ENCODE measurements at places on chromosomes 16 and 17.

DNA sequence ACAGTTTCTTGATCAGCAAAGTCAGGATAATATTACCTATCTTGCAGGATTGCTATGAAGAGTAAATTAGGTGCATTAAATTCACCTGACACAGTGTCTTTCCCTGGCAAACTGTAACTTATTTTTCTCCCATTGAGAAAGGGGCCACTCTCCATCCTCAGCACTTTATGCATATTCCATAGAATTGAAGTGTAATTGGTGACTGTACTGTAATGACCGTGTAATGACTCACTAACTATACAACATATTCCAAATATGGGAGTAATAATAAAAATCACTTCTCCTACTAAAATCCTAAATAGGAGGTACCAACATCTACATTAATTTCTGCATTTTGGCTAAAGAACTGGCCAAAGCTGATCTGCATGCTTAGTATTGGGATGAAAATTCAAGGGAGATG lies 141.9 kb upstream of the NOG start:
- DNase-seq, result no peak

DNA sequence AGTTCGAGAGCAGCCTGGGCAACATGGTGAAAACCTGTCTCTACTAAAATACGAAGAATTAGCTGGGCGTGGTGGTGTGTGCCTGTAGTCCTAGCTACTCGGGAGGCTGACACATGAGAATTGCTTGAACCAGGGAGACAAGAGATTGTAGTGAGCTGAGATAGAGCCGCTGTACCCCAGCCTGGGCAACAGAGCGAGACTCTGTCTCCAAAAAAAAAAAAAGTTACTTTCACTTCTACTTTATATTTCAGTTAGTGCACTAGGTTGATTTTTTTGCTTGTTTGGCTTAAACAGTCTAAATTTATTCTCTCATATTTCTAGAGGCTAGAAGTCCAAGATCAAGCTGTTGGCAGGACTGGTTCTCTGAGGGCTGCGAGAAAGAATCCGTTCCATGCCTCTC lies 13.4 kb downstream of the CCDC102A start:
- no peak for DNase-seq

- DNase-seq, result no peak
These were observed 8.4 kb upstream of the SHCBP1 start for GRCh38 chr16:46629331-46630219.

DNA sequence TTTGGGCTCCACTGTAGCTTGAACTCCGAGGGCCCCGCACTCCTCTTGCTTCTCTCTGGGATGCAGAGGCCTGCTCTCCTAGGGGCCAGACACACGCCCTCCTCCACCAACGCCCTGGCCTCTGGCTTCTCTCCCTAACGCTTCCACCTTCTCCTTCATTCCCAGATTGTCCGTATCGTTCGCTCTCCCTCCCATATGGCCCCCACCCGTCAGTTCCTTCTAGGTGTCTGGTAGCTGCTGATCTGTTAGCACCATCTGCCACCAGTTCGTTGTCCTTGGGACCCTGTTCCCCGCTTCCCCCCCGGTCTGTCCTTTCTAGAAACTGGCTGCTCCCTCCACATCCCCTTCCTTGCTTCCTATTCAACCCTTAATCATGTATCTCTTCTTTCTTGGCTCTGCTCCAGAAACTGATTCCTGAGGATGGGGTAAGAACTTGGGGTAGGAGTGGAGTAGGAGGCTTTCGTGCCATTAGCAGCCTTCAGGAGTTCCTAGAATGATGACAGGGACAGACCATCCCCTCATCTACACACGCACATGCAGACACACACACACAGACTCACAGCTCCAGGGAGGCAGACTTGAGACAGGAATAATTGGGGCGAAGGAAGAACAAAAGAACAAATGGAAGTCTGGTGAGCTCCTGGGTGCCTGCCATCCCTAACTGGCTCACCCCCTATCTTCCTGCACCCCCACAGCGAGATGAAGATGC lies 4.3 kb downstream of the ATP1B2 start:
- no peak for DNase-seq

GRCh38 chr16:8516471-8516870 lies 73.8 kb downstream of the TMEM114 start:
- DNase-seq, result no peak

DNA sequence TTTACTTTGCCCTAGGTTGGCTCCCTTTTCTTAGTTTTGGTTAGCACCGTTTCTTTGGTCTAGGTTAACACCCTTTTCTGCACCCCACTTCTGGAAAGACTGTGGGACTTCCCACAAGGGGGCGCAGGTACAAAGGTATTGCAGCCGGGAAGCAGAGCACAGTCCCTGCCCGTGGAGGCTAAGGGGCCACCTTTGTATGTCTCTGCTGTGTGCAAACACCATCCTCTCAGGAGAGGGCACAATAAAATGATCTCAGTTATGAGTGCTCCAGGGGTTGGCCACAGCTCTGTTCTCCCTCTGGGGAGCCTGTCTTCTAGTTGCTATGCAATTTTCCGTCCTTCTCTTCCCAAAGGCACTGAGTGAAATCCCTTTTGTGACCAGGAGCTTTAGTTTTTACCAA lies 28.4 kb upstream of the TMC5 start:
- DNase-seq, result peak; percentile 21

DNA sequence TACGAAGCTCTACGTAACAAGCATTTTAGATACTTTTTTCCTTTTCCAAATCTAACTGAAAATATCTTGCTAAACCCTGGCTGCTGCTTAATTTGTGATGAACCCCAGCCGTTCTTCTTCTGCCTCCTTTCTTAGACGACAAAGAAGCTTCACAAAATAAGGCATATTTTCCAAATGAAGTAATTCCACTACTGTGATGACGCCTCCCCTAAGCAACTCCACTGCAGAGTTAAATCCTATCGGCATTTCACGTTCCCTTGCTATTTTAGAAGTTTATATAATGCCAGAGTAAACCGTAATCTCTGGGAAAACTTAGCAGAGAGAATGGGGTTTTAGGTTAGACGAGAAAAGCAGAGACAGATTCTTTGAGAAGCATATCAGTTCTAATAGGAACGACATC lies 683.1 kb upstream of the SALL1 start:
- no peak for DNase-seq

DNA sequence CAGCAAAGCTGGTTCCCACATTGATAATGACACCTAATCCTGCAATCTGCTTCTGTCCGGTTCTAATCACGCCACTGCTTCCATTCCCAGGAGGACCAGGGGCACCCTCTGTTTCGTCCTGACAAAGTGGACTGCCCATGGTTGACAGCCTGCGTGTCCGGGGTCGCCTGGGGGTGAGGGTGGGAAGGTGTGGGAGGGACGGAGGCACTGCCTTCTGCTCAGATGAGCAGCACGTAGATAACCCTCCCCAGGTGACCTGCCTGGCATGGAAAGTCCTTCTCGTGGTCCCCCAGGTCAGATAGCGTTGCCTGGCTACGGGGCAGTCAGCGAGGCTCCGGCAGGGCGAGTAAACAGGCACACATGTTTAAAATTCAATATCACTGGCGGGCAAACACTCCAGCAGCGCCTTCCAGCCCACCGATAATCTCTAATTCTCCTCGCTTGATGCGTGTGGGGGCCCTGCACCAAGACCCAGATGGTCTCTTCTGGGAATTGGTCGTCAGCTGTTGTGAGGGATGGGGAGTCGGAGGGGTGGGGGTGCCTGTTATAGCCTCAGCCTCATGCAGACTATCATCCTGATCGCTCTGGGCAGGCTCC lies 132.2 kb downstream of the RAP1GAP2 start:
- no peak for DNase-seq

- no peak for DNase-seq
These were observed 117.6 kb upstream of the ZNF750 start for GRCh38 chr17:82957469-82957795.

GRCh38 chr16:80711406-80711805 lies 93.0 kb downstream of the CDYL2 start:
- no peak for DNase-seq

- DNase-seq, result no peak
These were observed 2.5 kb downstream of the CES2 start for GRCh38 chr16:66937725-66938337.

- DNase-seq, result no peak
These were observed 156.7 kb downstream of the HAPSTR1 start for GRCh38 chr16:9248162-9248561.

DNA sequence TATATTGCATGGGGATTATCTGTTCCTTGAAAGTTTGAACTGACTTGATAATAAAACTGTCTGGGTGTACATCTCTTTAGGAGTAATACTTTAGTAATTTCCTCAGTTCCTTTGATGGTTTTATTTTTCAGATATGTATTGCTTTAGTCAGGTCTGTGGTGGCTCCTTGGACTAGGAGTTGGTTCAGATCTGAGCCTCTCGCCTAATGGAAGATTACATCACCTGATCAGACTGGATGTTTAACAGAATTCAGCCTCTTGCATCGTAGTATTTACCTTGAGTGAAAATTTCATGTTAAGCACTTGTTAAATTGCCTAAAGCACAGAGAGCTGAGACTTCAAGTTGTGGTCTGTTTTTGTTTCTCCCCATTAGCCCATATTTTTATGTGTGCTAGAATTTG lies 267.3 kb downstream of the MAP2K4 start:
- DNase-seq, result no peak

- no peak for DNase-seq
These were observed 50.7 kb upstream of the RPL38 start for GRCh38 chr17:74152591-74153455.

DNA sequence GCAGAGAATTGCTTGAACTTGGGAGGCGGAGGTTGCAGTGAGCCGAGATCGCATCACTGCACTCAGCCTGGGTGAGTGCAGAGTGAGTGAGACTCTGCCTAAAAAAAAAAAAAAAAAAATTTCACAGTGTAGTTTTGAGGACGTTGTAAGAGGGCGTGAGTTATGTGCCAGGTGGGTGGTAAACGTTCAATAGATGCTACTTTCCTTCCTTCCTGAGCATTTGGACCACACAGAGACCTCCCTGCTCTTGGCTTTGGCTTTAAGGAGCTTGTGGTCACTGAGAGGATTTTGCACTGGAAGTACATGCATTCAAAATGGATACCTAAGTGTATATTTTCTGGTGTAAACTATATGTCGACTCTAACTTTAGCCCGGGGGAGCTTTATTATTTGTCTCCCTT lies 30.5 kb downstream of the SOST start:
- DNase-seq, result no peak

DNA sequence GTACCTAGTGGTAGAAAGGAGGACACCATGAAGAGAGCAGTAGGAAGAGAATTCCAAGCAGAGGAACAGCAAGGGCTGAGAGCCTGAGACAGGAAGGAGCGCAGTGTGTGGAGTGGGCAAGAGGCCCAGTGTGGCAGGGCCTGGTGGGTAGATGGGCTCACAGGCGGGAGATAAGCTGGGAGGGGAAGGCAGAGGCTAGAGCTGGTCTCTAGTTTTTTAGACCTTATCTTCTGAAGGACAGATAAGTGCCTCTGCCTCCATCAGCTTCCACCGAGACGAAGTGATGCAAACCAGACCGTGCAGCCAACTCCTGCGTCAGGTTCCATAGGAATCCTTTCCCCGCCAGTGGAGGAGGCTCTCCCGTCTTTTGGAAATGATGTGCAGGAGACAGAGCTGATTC lies 33.6 kb downstream of the CDH1 start:
- no peak for DNase-seq

DNA sequence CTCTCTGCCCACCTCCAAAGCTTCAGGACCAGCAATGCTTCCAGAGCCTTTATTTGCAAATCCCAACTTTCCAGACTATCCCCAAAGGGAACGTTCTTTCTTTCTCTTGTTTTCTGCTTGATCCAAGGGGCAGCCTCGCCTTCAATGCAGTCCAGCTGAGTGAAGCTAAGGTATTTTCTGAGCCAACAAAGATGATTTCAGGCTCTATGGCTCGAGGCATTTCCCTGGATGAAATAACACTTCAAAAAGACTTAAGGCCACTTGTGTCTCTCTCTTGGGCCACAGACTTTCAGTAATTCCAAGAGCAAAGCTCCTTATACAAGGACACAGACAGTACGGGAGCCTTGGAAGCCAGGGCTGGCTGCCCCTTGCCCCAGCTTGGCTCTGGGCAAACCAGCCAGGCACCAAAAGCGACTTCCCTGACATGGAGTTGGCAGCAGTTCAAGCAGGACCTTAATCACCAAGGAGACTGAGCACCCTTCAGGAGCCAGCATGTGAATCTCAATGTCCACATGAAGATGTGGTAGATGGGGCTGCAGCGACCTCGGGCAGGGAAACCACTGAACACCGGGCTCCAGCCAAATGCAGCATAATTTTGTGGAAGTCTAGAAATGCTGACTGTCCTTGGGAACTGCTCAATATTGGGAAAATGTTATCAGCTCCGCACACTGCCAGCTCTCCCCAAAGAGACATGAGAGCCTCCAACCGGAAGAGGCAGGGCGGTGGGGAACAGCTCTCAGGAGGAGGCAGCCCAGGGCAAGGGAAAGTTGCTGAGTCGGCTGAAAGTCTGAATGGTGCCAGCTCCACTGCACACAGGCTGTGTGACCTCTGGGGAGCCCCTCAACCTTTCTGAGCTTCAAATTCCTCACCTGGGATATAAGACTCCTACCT lies 39.0 kb downstream of the TK2 start:
- no peak for DNase-seq

DNA sequence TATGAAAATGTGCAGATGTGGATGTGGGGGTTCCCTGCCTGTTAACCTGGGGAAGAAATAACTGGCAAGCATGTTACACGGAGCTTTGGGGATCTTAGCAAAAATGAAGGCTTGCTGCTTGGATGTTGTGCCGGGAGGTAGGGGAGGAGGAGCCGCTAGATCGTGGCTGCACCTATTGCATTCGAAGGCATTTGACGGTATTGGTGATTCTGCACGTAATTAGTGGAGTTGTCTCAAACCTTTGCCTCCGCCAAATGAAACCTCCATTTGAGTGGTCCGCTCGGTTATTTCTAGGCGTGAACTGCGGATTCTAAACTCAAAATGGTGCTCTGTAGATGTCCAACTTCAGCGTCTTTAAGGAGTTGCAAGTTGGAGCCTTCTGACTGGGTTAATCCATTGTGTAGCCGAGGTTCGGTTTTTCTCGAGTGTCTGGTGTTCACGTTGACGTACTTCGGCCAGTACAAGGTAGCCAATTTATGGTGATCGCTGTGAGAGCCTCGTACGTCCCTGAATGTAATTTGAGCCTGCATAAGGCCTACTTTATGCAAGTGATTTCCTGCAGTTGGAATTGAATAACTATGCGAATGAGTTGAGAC lies 1.5 kb downstream of the TNRC6C start:
- DNase-seq, result no peak

DNA sequence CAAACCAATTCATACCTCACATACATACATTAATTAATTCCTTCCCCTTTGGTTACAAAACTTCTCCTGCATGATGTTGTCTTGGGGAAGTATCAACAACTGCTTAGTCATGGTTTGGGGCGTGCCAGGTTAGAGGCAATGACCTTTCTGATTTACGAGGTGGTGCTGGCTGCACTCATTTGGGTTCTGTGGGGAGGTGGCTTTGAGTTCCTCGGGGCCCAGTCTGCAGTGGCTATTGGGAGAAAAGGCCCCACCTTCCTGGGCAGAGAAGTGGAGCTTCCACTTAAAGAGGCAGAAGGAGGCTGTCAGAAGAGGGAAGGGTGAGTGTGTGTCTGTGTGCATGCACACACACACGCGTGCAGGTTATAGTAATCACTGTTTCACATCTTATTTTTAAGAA lies 10.2 kb upstream of the ETV4 start:
- no peak for DNase-seq

- no peak for DNase-seq
These were observed 1.0 kb upstream of the ANKRD40CL start for GRCh38 chr17:50768346-50768761.

Data from stimulated activated CD8-positive, alpha-beta memory T cell treated with anti-CD3 and anti-CD28 coated beads, Interleukin-15, amount 100 ng/mL, for 48 hours (primary cell).